ENCODE measurements at places on chromosomes 16 and 17.

DNA sequence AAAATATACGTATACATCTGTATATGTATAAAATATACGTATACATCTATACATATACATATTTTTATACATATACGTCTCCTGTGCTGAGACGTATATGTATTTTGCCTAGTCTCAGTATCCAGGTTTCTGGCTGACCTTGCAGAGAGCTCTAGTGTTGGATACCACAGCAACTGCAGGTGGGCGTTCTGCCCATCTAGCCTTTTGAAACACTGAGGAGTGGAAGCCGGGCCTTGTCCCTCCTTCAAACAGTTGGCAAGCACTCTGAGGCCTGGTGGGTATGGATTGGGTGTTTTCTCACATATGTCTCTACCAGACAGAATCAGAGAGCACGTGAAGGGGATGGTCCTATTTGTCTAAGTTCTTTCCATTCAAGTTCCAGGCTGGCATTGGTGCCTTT, 39.4 kb upstream of the MRC2 start:
- no peak for DNase-seq

- DNase-seq = no peak
Measured at GRCh38 chr16:35011-35677, 18.3 kb downstream of the POLR3K start.

GRCh38 chr17:4584101-4584916, at the start of gene SMTNL2:
TSS of gene SMTNL2 (plus strand) at chr17:4584529. CDS start at chr17:4584606, 77 bp downstream.
- DNase-seq = no peak

DNA sequence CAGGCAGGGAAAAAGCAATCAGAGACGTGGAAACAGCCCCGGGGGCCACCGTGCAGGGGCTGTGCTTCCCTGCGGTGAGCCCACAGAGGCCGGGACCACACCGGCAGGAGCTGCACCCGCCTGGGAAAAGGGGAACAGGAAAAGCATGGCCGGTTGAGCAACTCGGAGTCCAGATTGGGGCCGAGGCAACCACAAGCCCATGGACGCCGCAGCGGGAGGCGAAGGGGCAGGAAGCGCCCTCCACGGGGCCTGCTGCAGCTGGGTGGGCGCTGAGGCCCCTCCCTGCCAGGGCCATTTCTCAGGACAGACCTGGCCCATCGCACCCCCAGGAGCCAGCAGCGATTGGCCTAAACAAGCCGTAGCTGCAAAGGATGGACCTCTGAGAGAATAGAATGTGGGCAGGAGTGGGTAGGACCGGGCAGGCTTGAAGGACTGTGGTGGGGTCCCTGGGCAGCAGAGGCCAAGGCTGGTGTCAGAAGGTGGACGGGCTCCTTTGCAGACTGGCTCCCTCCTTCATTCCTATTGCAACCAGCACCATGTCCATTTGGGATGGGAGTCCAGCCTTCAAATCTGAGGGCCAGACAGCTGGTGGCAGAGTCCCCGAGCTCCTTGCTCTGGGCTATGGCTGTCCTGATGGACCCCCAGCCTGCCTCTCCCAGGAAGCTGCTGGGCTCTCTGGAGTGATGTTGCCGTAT, 30.4 kb downstream of the COX4I1 start:
- no peak for DNase-seq

GRCh38 chr16:54286090-54286365, 559 bp downstream of the IRX3 start:
- DNase-seq = no peak

GRCh38 chr16:67571981-67572431, 9.7 kb downstream of the CTCF start:
- no peak for DNase-seq

- DNase-seq = no peak
Measured at GRCh38 chr17:60712675-60713074, 35.0 kb downstream of the BCAS3 start.

GRCh38 chr17:27449988-27450387, 6.3 kb upstream of the KSR1 start:
- no peak for DNase-seq

GRCh38 chr16:19105891-19106624, 7.7 kb upstream of the ITPRIPL2 start:
- DNase-seq = no peak

GRCh38 chr17:57417956-57418355, 161.6 kb downstream of the MSI2 start:
- DNase-seq = no peak

DNA sequence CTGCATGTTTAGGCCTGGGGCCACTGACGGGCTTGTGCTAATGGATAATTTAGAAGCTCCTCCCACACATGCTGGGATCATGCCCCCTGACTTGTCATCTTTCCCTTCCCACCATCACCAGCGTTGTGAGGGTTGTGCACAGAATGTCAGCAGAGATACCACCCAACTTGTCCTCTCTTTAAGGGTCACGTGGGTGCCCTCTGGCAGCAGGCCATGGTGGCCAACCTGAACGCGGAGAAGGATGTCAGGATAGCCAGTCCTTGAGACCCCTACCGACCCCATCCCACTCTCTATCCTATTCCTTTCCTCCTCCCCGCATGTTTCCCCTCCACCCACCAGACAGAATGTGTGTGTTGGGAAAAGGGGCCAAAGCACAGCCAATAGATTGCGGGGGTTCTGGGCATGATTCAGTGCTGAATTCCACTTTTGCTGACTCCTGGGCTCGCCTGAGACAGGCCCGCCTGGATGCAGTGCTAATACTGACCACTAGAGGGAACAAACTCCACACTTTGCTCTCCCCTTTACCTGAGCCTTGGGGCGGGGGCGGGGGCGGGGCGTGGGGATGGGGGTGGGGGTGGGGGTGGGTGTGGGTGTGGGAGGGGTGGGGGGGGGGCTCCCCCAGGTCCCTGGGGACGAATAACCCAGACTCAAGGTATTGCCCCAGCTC, at the start of gene GH2:
GH2 (minus strand) TSS at position 10 of the 667 bp plus-strand sequence. CDS start 143 bp downstream, outside the sequence.
- peak; percentile 67 for DNase-seq

Data from activated CD4-positive, alpha-beta T cell treated with anti-CD3 and anti-CD28 coated beads, Interleukin-2, Interleukin-4, amounts not matched to agents 100 ng/mL and 50 ng/mL, durations not matched to agents 16 hours and 8 hours (primary cell).